ENCODE measurements at places on chromosomes 4 and X. TPM values are rescaled to one million over a fixed set of nuclear protein-coding genes. Genes with fewer than 3 reads are reported as not detected.

The MGAT4D gene
- not detected for total RNA-seq

The CENPVL3 gene
- total RNA-seq, result not detected

The CT45A6 gene
- total RNA-seq, result not detected

The NDUFC1 gene
- total RNA-seq, result 73.9 TPM

The PALLD gene
- 48.2 TPM for total RNA-seq

The ZNF732 gene
- 3.1 TPM for total RNA-seq

The TEX13D gene
- total RNA-seq, result not detected

The MRFAP1 gene
- total RNA-seq, result 335 TPM

The TEX13A gene
- not detected for total RNA-seq

The ART3 gene
- not detected for total RNA-seq

The BBS7 gene
- 20.0 TPM for total RNA-seq

The SCML2 gene
- 2.7 TPM for total RNA-seq

The HERC5 gene
- total RNA-seq, result 0.91 TPM

The SLC2A9 gene
- 1.6 TPM for total RNA-seq

The IGFBP7 gene
- 526 TPM for total RNA-seq

The SHOX gene
- not detected for total RNA-seq

The ALB gene
- not detected for total RNA-seq

The EGF gene
- not detected for total RNA-seq
